D721Med (cell line): ENCODE measurements at places on chromosomes 1 and 21.

DNA sequence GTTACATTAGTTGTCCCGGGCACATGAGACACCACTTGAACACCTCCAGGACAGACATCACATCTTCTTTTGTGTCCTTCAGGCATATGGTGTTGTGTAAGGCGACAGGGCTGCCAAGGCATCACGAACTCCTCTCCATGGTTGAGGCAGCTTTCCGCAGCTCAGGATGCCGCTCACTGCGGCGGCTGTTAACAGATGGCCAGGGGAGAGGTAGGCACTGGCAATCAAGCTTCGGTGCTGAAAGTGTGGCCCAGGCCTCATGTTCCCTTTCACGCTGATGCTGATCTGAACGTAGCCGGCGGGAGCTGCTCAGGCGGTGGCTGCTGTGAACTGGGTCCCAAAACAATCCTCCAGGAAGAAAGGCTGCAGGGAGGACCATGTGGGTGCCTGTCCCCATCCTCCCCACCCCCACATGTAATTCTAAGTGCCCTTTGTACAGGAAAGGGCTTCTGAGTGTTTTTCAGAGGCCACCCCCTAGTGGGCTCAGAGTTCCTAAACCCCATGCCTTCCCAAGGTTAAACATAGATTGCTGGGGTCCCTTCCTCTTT, 287.1 kb upstream of the AJAP1 start:
- DNase-seq: no peak

DNA sequence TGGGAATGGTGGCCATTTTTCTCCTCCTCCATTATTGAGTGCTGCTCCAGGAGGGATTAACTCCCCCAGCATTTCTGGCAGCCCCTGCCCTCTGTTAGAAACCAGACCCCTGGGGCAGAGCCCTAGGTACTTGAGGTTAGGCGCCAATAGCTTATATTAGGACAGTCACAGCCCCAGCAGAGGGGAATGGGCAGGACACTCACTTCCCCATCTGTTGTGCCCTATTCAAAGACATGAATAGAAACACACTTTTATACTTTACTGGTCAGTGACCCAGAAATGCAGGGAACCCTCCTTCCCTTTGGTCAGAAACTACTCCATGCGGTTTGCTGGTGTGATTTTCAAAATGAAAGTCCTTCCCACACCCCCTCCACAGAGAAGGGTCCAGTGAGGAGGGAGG, 267.7 kb downstream of the PTBP2 start:
- no peak for DNase-seq

DNA sequence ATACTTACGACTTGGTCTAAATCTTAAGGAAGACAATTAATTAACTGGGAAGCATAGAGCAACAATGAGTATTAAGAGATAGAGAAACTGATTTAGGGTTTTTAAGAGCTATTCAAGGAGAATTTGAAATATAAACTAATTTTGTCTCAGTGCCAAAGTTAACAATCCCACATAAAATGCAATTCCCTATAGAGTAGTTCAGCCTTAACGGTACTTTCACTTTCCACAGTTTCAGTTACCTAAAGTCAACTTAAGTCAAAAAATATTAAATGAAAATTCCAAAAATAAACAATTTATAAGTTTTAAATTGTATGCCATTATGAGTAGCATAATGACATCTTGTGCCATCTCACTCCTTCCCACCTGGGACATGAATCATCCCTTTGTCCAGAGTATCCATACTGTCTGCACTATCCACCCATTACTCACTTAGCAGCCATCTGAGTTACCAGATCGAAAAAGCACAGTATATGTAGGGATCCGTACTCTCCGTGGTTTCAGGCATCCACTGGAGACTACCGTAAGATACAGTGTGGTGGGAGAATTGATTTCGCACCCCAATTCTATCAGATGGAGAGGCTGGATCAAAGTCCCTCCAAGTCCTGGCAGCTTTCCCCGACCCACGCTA, 4.8 kb upstream of the SARS1 start:
- DNase-seq: no peak

- DNase-seq: no peak
Observed at GRCh38 chr21:42663860-42664535, 10.6 kb downstream of the PDE9A start.

- DNase-seq: no peak
Observed at GRCh38 chr1:41354956-41355355, 6.3 kb upstream of the FOXO6 start.

GRCh38 chr1:78292361-78292760, 198.4 kb upstream of the PTGFR start:
- DNase-seq: no peak

- no peak for DNase-seq
Observed at GRCh38 chr1:92951141-92951582, 10.1 kb downstream of the DIPK1A start.

DNA sequence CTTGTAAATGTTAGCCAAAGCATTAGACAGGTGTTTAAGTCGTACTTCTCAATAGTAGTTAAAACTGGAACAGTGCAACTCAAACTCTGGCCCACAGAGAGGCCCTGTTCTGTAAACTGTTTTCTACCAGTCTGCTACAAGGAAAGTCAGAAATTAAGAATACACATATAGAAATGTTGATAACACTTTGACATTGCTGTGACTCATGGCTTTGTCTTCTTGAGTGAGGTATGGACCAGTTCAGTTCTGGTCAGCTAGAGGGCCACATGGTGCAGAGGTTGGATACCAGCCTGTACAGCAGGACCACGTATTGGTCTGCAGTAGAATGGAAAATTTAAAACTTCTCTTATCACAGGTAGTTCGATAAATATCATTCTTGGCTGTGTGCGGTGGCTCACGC, 22.3 kb downstream of the ZBTB8B start:
- no peak for DNase-seq

DNA sequence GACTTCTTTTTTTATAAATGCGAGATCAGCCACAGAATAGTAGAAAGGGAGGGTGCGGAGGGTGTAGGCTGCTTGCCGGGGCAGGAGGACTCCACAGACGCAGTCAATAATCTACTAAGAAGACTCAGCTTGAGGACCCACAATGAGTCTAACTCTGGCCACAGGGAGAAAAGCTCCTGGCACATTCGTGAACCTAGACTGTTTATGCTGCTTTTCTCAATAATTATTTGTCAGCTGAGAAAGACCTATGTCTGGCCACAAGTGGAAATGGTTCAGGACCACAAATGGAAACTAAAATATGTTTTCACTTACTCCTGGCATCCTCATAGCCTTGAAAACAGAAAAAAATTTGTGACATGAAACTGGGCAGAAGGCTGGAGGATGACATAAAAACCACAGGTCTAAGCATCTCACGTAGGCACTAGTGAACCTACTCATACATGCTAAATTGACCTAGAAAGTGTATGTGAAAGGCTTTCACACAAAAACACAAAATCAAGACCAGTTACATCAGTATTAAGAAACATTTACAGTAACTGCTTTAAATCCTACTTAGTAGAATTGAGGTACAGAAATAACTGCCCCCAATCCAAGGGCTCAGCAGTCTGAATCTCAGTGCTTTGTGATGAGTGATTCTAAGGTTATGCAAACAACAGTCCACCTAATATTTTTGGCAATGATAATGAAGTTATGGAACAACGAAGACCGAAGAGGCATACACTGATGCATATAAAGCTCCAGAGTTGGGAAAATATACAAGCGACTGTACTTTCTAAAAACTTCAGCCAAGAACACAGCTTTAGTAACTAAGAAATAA, 159.5 kb downstream of the SLC45A1 start:
- no peak for DNase-seq

DNA sequence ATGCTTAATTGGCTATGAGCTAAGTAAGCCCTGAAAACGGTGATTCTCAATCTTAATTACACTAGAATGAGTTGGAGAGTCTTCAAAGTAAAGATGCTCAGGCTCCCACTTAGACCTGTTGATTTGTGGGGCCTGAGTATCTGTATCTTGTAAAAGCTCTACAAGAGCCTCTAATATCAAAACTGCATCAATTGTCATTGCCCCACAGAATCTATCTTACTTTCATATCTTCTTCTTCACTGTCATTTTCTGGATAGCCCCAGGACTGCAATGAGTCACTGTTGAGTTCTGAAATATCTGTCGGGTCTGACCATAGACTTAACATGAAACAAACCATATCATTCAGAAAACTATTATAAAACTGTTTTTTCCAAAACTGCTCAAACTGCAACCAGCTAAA, 102.8 kb upstream of the SERTAD4 start:
- no peak for DNase-seq

- DNase-seq: no peak
Observed at GRCh38 chr1:119440721-119441307, 25.9 kb downstream of the HSD3B2 start.
